ENCODE measurements at places on chromosomes 5 and 9.

GRCh38 chr5:177040814-177041420, 18.4 kb downstream of the ZNF346 start:
- no peak for DNase-seq

DNA sequence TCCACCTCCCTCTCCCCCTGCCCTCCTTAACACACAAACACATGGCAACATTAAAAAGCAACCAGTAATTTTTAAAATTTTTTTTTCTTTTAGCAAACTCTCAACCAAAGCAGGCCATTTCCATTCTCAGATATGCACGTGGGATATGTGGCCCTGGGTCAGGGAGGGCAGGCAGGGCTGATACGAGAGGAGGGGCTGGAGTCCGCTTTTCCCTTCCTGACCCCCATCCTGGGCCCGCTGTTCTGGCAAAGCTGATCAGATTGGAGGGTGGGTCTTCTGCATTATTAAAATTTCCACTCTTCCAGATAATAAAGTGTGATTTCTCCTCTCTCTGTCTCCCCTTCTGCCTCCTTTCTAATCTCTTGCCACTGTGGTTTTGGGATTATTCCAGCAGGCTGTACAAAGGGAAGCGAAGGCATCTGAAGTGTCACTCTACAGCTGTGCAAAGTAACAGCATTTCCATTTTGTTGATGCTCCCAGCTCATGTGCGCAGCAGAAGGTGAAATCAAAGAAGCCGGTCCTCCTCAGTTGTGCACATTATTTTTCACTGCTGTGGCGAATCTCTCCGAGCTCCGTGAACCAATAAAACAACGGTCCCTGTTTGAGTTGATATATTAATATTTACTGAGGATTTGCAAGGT, 12.0 kb downstream of the IRX1 start:
- DNase-seq, result no peak

GRCh38 chr5:35159370-35159742, 70.9 kb downstream of the PRLR start:
- DNase-seq, result no peak

- DNase-seq, result no peak
Measured at GRCh38 chr5:2818936-2819335, 67.5 kb upstream of the IRX2 start.

DNA sequence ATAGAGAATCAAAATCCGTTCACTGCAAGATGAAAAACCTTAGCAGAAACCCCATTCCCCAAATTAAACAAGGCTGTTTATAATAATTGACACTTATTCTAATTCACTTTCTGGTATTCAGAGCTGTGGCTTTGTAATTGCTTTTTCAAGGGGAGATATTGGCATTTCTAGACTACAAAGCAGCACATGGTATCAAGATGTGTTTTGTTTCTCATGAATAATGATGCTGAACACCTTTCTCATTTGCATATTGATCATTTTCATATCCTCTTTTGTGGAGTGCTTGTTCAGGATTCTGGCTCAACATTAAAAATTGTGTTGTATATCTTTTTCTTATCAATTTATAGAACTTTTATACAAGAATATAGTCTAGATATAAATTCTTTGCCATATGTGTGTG, 22.4 kb upstream of the ANKRD55 start:
- DNase-seq, result no peak

GRCh38 chr5:177468685-177469628, 4.5 kb downstream of the DBN1 start:
- no peak for DNase-seq

DNA sequence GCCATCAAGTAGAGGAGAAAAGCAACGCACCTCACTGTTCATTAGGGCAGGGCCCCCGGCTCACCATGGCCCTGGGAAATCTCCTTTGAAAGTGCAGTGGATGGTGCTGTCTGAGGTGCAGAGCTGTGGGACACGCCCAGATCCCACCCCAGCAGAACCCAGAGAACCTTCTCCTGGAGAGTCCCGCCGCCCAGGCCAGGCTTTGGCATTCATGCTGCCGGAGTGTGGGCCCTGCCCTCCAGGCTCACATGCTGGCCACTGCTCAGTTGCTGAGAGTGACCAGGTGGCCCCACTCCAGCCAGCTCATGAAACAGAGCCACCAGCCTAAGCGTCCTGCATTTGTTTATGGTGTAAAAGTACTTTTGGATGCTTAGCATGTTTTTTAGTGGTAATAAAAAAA, 23.8 kb upstream of the LRRC14B start:
- DNase-seq, result no peak

GRCh38 chr9:77708064-77708815, 60.1 kb upstream of the GNA14 start:
- no peak for DNase-seq

DNA sequence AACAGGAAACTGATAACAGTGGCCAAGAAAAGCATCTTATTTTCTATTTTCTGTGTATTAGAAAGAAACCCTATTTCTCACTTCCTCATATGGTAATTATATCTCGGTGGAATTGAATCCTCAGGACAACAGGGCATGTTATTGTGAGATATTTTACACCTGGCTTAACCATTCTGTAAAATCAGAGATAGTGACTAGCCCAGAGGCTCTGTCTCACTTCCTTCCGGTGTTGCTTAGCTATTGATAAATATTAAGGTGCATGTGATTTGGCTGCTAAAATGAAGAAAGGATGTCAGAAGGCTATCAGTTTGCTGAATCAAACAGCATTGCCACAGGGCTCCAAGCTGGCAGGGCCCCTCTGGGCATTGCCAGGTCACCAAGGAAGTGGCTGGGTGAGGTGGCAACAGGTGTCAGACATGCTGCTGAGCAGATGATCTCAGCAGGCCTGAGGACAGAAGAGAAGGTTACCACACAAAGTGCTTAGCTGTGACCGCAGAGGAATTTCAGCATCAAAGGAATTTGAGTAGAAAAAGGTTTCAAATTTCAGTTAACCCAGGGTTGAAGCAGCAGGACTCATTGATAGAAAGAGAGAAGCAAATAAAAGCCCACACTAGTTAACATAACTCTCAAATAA, 330.7 kb downstream of the PDE4D start:
- DNase-seq, result no peak

- DNase-seq, result no peak
Measured at GRCh38 chr5:17042041-17042440, 106.0 kb upstream of the MYO10 start.

DNA sequence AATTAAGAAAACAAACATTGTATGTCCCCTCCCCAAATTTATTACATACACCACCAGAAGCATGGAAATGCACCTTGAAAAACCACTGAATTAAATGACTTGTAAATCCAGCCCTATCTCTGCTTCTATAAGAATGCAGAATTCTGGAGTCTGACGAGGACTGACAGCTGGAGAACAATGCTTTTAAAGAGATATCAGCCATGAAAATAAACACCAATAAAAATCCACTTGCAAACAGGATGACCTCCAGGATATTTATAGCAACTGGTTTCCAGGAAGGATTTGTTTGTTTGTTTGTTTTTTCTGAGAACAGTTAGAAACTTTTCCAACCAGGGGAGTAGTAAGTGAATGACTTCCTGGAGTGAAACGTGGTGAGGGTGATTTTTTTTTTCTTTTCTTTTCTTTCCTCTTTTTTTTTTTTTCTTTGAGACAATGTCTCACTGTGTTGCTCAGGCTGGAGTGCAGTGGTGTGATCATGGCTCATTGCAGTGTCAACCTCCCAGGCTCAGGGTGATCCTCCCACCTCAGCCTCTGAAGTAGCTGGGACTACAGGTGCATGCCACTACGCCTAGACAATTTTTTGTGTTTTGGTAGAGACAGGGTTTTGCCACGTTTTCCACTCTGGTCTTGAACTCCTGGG, 38.7 kb upstream of the SLC36A1 start:
- DNase-seq, result no peak

- DNase-seq, result no peak
Measured at GRCh38 chr5:144289277-144289676, 118.6 kb downstream of the KCTD16 start.

Measured in NCI-H1048 (cell line).